ENCODE measurements at places on chromosomes 3 and 15.

DNA sequence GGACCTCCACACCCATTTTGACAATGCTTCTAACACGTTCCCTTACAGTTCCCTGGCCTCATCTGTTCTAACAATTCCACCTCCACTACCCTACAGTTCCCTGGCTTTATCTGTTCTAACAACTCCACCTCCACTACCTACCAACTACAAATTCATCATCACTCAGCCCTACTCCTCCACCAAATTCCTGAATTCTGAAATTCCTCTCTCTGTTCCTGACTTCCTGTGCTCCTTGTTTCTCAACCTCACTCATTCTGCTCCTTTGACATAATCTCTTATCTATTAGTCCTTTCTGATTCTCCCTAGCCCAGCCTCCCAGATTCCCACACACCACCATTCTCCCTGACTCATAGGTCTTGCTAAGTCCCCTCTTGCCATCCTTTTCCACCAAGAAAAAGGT lies 22.5 kb downstream of the UPK1B start:
- DNase-seq = no peak

DNA sequence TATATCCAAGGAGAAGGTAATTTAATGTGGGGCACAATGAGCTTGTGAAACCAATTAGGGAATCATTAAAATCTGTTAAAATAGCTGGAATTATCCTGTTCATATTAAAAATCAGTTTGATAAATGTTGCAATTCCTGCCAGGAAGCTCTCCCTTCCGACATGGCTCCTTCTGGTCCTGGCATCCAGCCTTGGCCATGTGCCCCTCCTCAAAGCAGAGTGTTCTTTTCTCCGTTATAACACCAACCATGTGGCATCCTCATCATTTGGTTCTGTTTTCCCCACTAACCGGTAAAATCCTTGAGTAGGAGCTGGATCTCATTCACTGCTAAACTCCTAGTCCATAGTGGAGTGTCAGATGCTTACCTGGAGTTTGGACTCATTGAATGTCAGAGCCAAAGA lies 127.2 kb downstream of the ARNT2 start:
- no peak for DNase-seq

- DNase-seq = no peak
Observed at GRCh38 chr3:163951397-163951987, 1126.8 kb downstream of the SI start.

- no peak for DNase-seq
Observed at GRCh38 chr3:9077029-9077428, 113.8 kb upstream of the RAD18 start.

- no peak for DNase-seq
Observed at GRCh38 chr3:20185331-20185678, 701 bp downstream of the SGO1 start.

DNA sequence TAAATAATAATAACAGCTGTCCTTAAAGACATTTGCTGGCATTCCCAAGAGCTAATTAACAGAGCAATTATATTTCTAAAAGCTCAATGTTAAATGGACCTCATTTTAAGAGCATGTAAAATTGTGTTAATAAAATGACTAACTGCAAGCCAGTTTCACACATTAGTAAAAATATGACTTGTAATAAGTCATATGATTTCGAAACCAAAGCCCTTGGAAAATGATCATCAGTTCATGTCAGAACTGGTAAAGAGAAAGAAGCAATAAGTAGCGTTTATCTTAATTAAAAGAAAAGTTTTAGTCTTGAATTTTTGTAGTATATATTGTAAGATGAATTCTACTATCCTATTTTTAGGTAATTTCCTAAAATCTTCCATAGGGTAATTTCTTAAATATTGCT lies 310.7 kb downstream of the CNTN3 start:
- DNase-seq = no peak

GRCh38 chr15:65369212-65369547 lies 8.6 kb downstream of the IGDCC3 start:
- no peak for DNase-seq

DNA sequence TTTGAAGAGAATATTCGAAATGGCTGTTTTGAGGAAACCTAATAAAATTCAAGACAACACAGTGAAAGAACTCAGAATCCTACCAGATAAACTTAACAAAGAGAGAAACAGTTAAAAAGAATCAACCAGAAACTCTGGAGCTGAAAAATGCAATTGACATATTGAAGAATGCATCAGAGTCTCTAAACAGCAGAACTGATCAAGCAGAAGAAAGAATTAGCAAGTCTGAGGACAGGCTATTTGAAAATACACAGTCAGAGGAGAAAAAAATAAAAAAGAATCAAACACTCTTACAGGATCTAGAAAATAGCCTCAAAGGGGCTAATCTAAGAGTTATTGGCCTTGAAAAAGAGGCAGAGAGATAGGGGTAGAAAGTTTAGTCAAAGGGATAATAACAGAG lies 13.5 kb downstream of the C3orf33 start:
- no peak for DNase-seq

DNA sequence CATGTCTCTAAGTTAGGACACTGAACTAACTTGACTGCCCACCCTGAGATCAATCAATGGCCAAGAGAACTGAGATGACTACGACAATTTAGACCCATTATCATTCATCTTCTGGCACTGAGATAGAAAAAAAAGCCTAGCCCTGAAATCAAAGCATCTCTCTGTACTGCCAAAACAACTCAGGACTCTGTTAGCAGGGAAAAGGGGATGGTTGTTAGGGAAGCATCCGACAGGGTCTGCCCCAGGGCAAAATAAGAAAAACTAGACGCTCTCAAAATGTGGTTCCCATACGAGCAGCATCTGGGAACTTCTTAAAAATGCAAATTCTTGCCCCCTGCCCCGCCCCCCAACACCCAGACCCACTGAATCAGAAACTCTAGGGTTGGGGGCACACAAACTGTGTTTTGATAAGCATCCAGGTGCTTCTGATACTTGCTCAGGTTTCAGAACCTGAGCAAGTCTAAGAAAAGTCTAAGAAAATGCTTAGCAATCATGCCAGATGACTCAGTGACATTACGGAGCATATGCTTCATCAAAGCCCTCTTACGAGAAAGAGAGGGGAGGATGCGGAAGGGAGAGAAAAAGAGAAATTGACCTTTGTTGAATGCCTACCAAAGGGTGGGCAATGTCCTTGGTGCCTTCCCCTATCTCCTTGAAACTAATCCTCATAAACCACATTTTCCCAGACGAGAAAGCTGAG lies 172.8 kb upstream of the HES1 start:
- no peak for DNase-seq

Data from DMS 273 treated with DMSO at 0.1 percent for 48 hours (cell line).